Left renal pelvis (tissue), 4 donors: ENCODE measurements at places on chromosomes 7 and 10. TPM values are rescaled to one million over a fixed set of nuclear protein-coding genes. Genes with fewer than 3 reads are reported as not detected.

The LRRD1 gene
- 0.24 TPM for polyA plus RNA-seq

The ANKRD22 gene
- polyA plus RNA-seq = 0.37 TPM

The LHFPL3 gene
- 8.5 TPM for polyA plus RNA-seq

The SCART1 gene
- polyA plus RNA-seq = 3.6 TPM

The PTPN20 gene
- 4.0 TPM for polyA plus RNA-seq

The FAM25G gene
- polyA plus RNA-seq = not detected

The FAM237B gene
- polyA plus RNA-seq = 0.34 TPM

The ESYT2 gene
- 33.0 TPM for polyA plus RNA-seq

The ENTPD1 gene
- polyA plus RNA-seq = 23.5 TPM

The GPR26 gene
- not detected for polyA plus RNA-seq
